ENCODE measurements at places on chromosomes 3 and 15.

DNA sequence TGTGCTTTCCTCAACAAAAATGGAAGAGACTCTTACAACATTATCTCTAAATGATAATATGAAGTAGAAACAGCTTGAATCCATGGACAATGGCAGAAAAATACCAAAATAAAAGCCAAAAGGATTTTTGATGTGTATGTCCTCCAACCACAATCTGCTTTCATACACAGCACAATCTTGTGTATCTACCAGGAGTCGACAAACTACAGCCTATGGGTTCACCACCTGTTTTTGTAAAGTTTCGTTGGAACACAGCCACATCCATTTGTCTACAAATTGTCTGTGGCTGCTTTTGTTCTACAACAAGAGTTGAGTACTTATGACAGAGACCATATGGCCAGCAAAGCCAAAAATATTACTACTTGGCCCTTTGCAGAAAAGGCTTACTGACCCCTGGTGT lies 88.7 kb upstream of the UBE2E2 start:
- DNase-seq = no peak

DNA sequence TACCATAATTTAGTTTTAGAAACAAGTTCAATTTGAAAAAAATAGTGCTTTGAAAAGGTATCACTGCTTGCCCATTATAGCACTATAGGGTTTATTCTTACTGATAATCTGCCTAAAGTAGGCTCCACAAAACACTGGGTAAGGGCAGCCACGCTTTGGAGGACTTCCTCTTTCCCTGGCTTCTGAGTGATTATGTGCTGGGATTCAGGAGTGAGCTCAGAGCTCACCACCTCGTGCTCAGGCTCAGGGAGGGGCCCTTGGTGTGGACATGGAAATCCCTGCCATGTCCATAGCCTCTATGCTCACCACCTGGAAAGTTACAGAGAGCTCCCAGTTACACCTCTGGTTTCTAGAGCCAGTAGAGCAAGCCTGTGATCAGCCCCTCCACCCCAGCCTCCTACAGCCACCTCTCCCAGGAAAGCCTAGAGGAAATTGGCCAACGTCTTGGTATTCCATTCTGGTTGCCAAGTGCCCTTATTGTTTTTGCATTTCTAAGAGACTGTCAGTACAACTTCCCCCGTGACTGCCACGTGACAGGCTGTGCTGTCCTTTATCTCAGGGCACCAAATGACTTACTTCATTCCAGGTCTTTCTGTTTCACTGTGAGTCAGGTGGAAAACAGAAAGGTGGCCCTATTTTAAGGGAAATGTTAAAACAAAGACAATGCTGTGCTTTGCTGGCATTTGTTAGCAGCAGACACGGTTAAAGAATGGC lies 316.0 kb downstream of the RORA start:
- DNase-seq = no peak

DNA sequence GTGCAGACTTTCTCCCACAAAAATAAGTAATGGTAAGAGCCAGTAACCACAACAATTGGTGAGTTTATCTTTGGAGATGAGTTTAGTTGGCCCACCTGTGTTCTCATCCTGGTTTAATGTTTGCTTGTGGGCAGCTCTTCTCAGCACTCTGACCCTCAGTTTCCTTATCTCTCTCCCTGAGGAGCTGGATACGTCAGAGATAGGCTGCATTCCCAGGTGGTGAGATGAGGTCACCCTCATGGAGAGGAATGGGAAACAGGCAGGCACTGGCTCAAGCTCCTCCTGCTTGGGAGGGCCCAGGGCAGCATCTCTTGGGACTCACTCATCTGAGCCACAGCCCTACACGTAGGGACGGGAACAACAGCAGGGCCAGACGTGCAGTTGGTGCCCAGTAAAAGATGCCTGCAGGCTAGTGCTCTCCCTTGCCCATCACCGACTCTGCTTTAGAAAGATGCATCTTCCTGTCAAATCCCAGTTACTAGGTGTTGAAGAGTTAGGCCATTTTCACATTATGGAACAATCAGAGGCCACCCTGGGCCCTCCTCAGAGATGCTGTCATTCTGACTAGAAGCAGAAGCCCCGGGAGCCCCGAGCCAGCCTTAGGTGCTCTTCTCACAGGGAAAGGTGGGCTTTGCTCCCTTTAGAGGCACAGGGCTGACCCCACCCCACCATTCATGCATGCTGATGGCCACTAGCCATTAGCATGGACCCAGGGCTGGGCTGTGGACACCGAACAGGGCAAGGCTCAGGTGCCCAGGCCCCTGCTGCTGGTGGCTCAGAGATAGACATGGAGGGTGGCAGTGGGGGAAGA lies 59.7 kb downstream of the GRIP2 start:
- no peak for DNase-seq

DNA sequence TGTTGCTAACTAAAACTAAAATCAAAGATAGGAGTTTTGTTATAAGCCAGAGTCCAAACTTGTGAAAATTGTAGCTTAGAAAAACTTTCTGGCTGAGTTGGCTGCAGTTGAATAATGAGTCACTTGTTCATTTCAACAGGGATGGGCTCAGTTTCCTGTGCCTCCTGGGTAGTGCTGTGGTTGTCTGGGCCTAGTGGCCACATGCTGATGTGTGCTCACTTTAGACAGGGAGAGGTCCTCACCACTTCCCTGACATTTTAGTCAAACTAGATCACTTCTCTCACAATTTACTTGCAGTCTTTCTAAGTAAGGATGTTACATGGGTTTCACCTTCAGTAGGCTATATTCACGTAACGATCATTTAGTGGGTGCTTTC lies 6.3 kb upstream of the UBE2Q2 start:
- no peak for DNase-seq

DNA sequence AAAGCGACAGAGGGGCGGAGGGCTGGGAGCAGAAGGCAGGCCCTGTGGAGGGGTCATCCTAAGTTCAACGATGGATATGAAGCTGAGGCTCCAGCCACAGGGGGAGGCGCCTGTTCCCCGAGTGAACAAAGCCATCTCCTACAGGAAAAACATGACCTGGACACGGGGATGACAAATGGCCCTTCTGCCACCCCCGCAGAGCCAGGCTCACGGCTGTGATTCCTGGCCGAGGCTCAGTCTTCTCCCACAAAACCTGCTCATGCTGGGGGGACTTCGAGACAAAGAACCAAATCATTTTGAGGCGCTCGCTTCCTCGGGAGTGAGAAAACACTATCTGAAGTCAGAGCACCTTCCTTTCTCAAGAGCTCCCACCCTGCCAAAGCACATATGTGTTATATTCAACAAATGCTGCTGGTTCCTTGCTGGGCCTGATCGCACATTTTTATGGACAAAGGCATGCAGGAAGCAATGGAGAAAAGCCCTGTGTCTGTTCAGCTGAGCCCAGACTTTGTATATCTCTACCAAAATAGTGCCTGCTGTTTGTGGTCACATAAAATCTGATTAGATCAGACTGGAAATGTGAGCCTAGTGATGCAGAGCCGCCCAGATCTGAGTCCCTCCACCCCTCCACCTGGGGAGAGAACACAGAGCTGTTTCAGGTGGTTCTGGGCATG lies 5.6 kb downstream of the RBP1 start:
- no peak for DNase-seq

DNA sequence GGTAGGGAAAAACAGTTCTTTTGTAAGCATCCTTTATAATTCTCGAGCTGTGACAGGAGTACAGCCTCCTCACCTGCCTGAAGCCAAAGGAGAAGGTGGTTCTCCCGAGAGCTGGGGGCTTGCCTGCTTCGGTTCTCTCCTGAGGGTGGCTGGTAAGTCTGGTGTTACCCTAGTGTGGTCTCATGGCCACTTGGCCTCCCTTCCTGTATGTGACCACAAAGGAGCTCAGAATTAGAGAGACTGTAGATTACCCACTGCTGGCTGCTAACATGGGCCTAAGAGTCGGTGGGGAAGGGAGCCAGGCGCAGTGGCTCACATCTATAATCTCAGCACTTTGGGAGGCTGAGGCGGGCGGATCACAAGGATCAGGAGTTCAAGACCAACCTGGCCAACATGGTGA lies 12.6 kb downstream of the PDHB start:
- no peak for DNase-seq

DNA sequence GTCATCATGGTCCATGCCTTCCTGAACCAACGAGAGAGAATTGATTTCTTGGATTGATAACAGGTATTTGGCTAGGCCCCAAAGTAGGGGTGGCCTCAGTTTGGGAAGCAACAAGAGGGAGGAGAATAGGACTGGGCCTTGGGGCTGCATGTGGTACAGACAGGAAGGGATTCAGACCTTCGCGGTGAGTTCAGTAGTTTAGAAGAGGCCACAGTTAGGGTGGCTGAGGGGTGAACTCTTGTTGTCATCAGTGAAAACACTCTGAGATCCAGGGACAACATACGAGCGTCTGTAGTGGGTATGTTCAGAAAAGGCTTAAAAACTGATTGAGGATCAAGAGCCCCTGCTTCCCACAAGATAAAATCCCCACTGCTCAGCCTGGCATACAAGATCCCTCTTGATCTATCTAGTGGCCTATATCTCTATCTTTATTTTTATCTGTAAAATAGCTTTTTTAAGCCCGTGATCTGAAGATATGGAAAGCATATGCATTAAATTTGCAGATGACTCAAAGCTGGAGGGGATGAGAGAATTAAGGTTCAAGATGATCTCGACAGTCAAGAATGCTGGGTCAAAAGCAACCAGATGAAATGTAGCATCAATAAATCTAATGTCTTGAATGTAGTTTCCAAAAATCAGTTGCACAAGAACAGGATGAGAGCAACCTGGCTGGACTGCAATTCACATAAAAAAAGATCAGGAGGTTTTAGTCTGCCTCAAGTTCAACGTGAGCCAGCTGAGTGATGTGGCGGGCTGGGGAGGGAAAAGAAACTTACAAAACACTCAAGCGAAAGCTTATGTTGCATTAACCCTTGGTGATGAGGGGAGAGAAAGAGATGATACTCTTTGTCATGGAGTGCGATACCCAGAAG lies 221.1 kb upstream of the TLE3 start:
- DNase-seq = no peak
